ENCODE measurements at places on chromosomes 7 and 10.

DNA sequence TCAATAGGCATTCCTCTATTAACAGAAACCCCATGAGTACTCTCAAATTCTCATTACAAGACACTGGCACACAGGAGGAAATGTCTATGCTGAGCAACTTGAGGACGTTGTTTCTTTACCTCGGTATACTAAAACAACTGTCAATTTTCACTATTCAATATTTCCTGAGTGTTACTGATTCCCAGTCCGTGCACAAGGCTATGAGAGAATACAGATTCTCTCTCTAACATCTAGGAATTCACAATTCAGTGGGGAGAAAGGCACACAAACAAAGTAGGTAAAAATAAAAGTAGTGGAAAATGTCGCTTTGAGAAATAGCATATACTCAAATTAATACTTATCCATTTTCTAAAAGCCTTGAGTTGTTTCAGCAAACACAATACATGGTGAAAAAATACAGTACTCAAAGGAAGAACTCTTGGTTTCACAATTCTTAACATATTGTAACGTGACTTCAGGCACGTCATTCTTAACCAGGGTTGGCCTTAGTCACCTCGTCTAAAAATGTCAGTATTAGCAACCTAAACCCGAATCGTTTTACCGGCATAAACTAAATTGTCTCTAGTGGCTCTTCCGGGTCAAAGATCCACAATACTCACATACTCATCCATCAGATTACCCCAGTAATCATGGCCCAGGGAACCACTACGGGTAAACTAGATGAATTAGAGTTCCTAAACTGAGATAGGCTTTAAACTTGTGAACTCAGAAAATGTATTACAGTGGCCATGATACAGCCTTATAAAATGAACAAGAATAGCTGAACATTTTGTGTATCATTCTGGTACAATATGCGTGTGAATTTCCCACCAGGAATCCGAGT lies 1.5 kb downstream of the IPMK start:
- peak; percentile 84 for DNase-seq

DNA sequence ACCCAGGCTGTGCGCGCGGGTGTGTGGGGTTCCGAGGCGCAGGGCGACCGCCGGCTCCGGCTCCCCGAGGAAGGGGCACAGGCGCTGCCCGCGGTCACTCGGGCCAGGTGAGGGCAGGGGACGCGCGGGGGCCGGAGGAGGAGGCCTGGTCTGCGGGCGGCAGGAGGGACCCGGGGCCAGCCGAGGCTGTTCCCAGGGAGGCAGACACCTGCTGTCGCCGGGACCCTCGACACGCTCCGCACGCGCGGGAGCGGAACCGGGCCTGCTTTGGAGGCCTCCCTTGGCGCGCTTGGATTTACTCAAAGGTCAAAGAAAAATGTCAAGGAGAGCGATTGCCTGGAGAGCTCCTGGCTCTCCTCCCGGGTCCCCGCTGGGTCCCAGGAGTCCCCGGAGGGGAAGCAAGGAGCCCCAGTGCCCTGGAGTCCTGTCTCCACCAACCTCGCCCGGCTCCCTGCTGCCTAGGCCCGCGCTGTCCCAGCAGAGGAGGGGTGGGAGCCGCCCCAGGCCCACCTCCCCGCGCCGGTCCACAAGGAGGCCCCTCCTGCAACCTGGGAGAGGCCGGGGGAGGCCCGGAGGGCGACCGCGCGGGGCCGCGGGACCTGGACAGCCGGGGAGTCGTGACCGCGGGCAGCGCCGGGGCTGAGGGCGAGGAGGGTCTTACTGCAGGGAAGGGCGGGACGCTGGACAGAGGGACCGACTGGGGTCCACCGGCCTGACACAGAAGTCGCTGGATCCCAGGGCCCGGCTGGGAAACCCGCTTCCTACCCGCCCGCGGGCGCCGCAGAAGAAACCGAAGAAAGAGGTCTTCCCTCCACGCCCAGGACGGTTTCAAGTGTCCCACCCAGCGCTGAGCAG lies 348.9 kb downstream of the DNAJB6 start:
- DNase-seq, result no peak

GRCh38 chr10:93267521-93267920 lies 193.8 kb downstream of the CYP26A1 start:
- no peak for DNase-seq

GRCh38 chr7:157378390-157378789 lies 41.6 kb downstream of the DNAJB6 start:
- no peak for DNase-seq

GRCh38 chr10:3213208-3213607 lies 40.6 kb upstream of the PITRM1 start:
- no peak for DNase-seq

- no peak for DNase-seq
These were observed 267.9 kb upstream of the NPSR1 start for GRCh38 chr7:34390103-34390502.

GRCh38 chr10:98619446-98619845 lies 172.7 kb upstream of the HPS1 start:
- DNase-seq, result peak; percentile 95

- DNase-seq, result no peak
These were observed 142.5 kb downstream of the RNF216 start for GRCh38 chr7:5638994-5639393.

- DNase-seq, result peak; percentile 43
These were observed 798 bp downstream of the PPIF start for GRCh38 chr10:79347894-79348639.

GRCh38 chr10:124719213-124719851 lies 24.8 kb downstream of the FAM53B start:
- peak; percentile 95 for DNase-seq

DNA sequence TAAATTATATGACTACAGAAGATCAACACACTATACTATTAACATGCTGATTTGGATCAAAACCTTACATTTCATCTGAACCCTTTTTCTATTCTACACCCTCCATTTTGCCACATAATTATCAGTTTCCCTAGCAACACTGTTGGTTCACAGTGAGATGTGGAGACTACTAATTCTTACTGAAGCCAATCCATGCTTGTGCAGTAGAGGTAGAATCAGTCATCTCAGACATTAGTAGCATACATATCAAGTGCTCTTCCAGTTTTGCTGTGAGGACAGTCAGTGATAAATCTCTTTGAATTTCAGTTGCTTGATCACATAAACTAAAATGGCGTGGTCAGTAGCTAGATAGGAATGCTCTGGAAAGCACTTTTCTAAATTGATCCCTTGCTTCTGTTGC lies 70.3 kb downstream of the PON1 start:
- DNase-seq, result no peak

- peak; percentile 52 for DNase-seq
These were observed 620 bp downstream of the SLK start for GRCh38 chr10:103967448-103968071.

DNA sequence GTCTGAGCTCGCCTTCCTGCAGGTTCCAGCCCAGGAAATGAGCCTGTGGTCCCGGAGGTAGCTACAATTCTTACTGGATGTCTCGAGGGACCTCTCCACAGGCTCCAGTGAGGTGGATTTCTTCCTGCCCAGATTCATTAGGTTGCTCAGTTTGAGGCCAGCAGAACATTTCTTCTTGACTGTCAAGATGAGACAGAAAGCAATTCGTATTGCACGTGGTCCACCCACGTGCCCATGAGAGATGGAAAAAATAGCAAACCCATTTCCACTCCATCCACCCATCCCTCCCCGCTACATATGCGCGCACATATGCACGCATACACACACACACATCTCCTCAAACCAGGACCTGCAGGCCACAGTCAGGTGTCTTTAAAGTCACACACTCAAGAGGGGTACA lies 68.7 kb downstream of the VWA2 start:
- no peak for DNase-seq

- DNase-seq, result no peak
These were observed 923 bp downstream of the TNPO3 start for GRCh38 chr7:129053938-129054437.

DNA sequence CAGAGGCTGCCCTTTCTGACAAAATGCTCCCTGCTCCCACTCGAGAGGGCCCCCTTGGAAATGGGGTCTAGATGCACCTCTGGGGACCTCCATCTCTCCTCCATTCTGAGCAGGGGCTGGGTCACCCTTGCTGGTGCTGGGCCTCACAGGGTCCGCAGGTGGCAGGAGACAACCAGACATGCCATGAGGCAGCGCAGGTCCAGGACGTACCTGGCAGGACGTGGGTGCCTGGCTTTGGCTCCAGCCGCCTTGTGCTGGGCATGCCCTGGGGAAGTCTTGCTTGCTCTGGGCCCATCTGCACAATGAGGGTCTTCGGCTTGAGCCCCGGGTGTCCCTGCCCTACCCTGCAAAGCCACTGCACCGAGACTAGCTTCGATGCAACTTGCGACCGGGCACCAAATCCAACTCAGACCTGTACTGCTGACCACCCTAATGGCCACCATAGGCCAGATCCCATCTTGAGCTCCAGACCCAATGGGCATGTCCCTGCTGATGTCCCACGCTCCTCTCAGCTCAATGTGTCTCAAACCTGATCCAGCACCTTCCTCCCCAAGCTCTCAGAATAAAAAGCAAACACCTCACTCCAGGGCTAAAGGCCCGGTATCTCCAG lies 107.0 kb downstream of the FAM53B start:
- no peak for DNase-seq

DNA sequence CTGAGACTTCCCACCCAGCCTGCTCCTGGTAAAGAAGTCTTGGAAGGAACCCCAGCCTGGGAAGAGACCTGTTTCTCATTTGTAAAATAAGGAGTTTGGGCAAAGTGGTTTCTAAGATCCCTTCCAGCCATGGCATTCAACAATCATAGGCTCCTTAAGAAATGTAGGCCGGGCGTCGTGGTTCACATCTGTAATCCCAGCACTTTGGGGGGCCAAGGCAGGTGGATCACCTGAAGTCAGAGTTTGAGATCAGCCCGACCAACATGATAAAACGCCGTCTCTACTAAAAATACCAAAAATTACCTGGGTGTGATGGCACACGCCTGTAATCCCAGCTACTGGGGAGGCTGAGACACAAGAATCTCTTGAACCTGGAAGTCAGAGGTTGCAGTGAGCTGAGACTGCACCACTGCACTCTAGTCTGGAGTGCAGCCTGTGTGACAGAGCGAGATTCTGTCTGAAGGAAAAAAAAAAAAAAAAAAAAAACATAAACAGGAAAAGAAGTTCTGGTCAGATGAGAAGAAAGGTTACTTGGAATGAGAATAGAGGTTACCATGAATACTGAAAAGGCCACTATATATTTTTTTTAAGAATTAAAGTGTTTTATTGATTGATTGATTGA lies 15.9 kb downstream of the DLG5 start:
- DNase-seq, result no peak

DNA sequence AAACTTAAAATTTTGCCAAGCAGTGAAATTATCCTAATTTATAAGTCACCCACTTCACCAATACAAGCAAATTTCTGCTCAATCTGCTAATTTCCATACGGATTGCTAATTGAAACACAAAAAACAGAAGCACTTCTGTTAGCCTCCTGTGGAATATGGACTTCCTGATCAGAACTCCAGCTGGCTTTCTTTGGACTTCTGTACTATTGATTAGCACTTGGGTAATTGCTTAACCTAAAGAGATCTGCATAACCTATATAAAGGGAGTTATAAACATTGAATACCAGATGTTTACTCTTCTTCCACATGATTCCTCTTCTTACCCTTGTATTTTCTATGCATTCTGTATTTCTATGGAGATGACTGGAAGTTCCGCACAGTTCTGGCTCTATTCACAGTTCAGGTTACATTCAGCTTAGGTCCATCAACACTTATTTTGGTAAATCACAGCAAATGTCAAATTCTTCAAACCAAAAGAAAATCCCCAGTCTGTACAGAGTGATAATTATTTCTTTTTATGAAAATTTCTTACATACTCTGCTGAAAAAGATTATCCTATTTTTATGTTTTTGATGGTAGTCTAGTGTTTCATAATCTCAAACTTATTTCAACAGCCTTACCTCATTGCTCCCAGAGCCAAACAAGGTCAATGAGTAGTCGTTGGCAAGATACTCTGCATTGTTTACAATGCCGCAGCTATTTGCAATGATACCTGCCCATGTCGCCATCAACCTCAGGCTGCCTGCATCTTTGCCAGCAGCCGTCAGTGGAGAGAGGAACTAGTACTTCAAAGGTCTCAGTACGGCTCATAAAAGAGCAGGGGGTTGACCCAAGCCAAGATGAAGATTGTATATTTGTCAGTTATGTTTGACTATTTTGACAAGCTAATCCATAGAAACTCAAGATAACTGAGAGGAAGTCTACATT lies 225.6 kb downstream of the AHR start:
- DNase-seq, result no peak

GRCh38 chr7:47627580-47628283 lies 45.8 kb upstream of the TNS3 start:
- DNase-seq, result no peak

DNA sequence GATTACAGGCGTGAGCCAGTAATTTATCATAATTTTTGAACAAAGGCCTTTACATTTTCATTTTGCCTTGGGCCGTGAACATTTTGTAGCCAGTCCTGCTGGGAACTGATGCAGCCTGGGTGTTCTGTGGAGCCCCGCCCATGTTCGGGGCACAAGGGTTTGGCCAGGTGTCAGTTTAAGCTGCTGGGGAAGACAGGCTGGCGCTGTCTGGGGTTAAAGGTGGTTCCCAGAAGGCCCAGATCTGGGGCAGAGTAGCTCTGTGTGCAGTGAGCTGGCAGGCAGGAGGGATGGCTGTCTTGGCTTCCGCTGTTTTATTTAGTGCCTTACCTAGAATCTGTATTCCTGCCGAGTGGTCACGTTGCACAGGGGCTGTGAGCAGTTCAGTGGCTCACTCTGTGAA lies 50.2 kb downstream of the DOCK1 start:
- no peak for DNase-seq

- peak; percentile 84 for DNase-seq
These were observed 79.3 kb downstream of the INSYN2A start for GRCh38 chr10:127117125-127117524.

DNA sequence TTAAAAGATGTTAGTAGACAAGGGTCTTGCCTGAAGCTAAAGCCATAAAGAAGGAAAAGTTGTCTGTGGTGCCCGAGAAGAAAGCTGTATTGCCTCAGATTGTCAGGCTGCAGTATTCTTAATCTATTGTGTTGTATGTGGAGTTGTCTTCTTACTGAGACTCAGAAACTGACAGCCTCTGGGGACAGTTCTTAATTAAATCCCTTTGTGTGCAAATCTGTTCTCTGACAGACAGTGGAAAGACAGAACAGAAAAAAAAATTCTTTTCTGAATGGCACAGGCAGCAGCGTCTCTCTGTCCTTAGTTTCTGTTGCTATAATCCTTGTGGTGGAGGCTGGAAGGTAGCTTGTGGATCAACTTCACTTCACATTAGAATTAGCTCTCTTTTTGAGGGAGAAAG lies 16.8 kb downstream of the VWC2 start:
- DNase-seq, result no peak

GRCh38 chr7:53350241-53350640 lies 314.8 kb downstream of the POM121L12 start:
- DNase-seq, result no peak

DNA sequence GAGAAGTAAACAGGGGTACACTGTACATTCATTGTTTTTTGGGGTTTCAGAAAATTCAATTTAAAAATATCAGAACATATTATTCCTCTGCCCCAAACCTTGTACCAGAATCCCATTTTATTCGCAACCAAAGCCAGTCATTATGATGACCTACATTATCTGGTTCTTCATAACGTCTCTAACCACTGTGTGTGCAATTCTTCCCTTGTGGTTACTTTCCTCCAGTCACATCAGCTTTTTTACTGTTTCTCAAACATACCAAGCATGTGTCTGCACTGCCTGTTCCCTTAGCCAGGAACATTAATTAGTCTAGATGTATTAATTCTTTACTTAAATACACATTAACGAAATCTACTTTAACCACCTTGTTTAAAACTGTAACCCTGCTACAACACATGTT lies 64.8 kb downstream of the THSD7A start:
- DNase-seq, result no peak
